Hepatocyte (in vitro differentiated cells): ENCODE measurements at places on chromosomes 7 and 10. TPM values are rescaled to one million over a fixed set of nuclear protein-coding genes. Genes with fewer than 3 reads are reported as not detected.

TLX1 gene
- total RNA-seq, result 0.24 TPM in 1 of 2 replicates, not detected in the other

FHIP2A gene
- total RNA-seq, result 23.8 and 24.6 TPM in 2 replicates

STAM gene
- 29.9 and 32.2 TPM in 2 replicates for total RNA-seq

HTRA1 gene
- total RNA-seq, result 87.1 and 91.9 TPM in 2 replicates

SPOCK2 gene
- total RNA-seq, result 3.0 and 3.2 TPM in 2 replicates

CROT gene
- total RNA-seq, result 50.7 and 57.4 TPM in 2 replicates

NKX1-2 gene
- 2.0 and 5.2 TPM in 2 replicates for total RNA-seq

PTPRZ1 gene
- total RNA-seq, result 3.4 and 5.0 TPM in 2 replicates

C10orf143 gene
- 0.50 and 2.5 TPM in 2 replicates for total RNA-seq

MKI67 gene
- total RNA-seq, result 9.1 and 13.1 TPM in 2 replicates

PTPRN2 gene
- 1.8 and 2.1 TPM in 2 replicates for total RNA-seq

PNLIPRP3 gene
- total RNA-seq, result 0.93 and 1.0 TPM in 2 replicates

PLCE1 gene
- 10.8 TPM in 2 replicates for total RNA-seq

MARCHF5 gene
- 35.8 and 36.4 TPM in 2 replicates for total RNA-seq

LRRC61 gene
- 23.4 and 24.0 TPM in 2 replicates for total RNA-seq

LRRC18 gene
- not detected in 2 replicates for total RNA-seq

LDB3 gene
- total RNA-seq, result 0.12 TPM in 1 of 2 replicates, not detected in the other

OPN1SW gene
- total RNA-seq, result not detected in 2 replicates

FOXI2 gene
- not detected in 2 replicates for total RNA-seq

GPR146 gene
- total RNA-seq, result 5.2 and 6.5 TPM in 2 replicates

FOXP2 gene
- total RNA-seq, result 14.7 and 21.1 TPM in 2 replicates

FRAT1 gene
- 13.8 and 14.2 TPM in 2 replicates for total RNA-seq

JMJD1C gene
- total RNA-seq, result 165 and 177 TPM in 2 replicates

BLNK gene
- total RNA-seq, result 4.8 and 6.9 TPM in 2 replicates
